Osteoblast (primary cell): ENCODE measurements at places on chromosomes 2 and 18. TPM values are rescaled to one million over a fixed set of nuclear protein-coding genes. Genes with fewer than 3 reads are reported as not detected.

DNA sequence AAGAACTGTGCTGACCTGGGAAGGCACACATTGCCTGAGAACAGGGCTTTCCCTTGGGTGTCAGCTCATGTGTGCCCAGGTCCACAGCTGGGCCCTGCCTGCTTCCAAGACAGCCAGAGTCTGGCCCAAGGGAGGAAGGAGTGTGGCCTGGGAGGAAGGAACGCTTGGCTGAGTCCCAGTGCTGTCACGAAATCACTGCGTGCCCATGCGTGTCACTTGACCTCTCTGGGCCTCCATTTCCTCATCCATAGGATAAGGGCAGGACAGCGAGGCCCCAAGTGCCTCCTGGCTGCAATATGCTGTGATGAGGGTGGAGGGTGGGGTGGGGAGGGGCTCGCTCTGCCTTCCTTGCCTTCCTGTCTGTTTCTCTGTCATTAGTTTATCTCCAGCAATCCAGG is 642 bp upstream of the KCNK3 start:
- peaks cover 65% of the 10 kb centered on the region for H3K27me3 ChIP-seq
- no peak overlapping the region for H3K27ac ChIP-seq
- H3K36me3 ChIP-seq, result no peaks in the 10 kb centered on the region
- peak; percentile 47 for DNase-seq
- no peak overlapping the region for H3K4me3 ChIP-seq

DNA sequence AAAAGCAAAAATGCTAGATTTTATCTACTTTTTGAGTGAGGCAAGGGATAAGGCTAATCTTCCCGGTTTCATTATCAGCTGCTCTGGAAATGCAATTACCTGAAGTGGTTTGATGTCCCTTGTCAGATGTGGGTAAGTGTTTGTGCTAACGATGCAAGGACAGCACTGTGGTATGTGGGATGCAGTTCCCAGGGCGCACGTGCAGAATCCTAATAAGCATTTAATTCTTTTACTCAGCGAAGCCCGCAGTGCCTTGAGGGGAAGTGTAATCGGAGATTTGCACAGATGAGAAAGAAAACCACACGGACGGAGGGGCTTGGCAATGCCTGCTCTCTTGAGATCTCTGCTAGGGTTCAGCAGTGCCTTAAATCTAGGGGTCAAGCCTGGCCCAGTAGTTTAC is 108.5 kb upstream of the LYPD6 start:
- H3K36me3 ChIP-seq, result no peaks in the 10 kb centered on the region
- H3K4me1 ChIP-seq, result no peaks in the 10 kb centered on the region
- H3K27me3 ChIP-seq, result no peaks in the 10 kb centered on the region
- H3K4me3 ChIP-seq, result no peak overlapping the region

GRCh38 chr2:205835251-205835791 is 153.0 kb downstream of the NRP2 start:
- H3K4me3 ChIP-seq, result no peak overlapping the region
- no peak for DNase-seq
- no peaks in the 10 kb centered on the region for H3K36me3 ChIP-seq
- no peak overlapping the region for H3K27ac ChIP-seq
- H3K27me3 ChIP-seq, result peaks cover 6% of the 10 kb centered on the region

- DNase-seq, result no peak
- H3K27me3 ChIP-seq, result no peaks in the 10 kb centered on the region
- H3K4me1 ChIP-seq, result no peaks in the 10 kb centered on the region
Observed at GRCh38 chr18:3530807-3531206, 80.8 kb downstream of the TGIF1 start.

GRCh38 chr2:224062481-224063297 is 23.6 kb upstream of the SERPINE2 start:
- H3K4me1 ChIP-seq, result no peaks in the 10 kb centered on the region
- H3K4me3 ChIP-seq, result no peak overlapping the region
- H3K27ac ChIP-seq, result no peak overlapping the region
- no peak for DNase-seq
- no peaks in the 10 kb centered on the region for H3K36me3 ChIP-seq

DNA sequence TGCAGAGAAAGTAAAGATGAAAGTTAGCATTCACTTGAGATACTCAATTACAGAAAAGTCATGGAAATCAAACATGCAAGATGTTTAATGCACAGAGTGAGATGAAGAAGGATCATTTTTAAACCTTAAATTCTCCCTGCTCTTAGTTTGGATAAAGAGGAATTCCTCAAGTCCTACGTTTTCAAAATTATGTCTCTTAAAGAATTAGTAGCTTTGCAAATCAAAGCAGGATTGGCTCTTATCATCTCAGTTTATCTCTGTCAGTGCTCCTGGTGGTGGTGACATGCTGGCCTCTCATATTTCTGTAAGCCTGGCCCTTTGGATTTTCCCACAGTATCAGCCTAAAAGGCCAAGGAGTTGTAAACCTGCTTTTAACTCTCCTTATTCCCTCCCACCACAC is 242.2 kb downstream of the NRXN1 start:
- H3K4me3 ChIP-seq, result no peak overlapping the region
- H3K27me3 ChIP-seq, result no peaks in the 10 kb centered on the region
- H3K36me3 ChIP-seq, result no peaks in the 10 kb centered on the region
- no peak for DNase-seq
- no peaks in the 10 kb centered on the region for H3K4me1 ChIP-seq

- DNase-seq, result peak; percentile 61
- no peaks in the 10 kb centered on the region for H3K4me1 ChIP-seq
- H3K27me3 ChIP-seq, result peaks cover 3% of the 10 kb centered on the region
- H3K27ac ChIP-seq, result no peak overlapping the region
- H3K4me3 ChIP-seq, result no peak overlapping the region
- H3K36me3 ChIP-seq, result no peaks in the 10 kb centered on the region
Observed at GRCh38 chr2:10030311-10030736, 13.0 kb upstream of the KLF11 start.

- peaks cover 6% of the 10 kb centered on the region for H3K4me1 ChIP-seq
- H3K4me3 ChIP-seq, result no peak overlapping the region
- H3K27me3 ChIP-seq, result no peaks in the 10 kb centered on the region
- no peak for DNase-seq
Observed at GRCh38 chr2:100235098-100235497, 87.2 kb downstream of the LONRF2 start.

- peak; percentile 92 for DNase-seq
- H3K27me3 ChIP-seq, result no peaks in the 10 kb centered on the region
- peak overlapping the region; percentile 76 for H3K27ac ChIP-seq
- H3K4me3 ChIP-seq, result no peak overlapping the region
- H3K36me3 ChIP-seq, result peaks cover 5% of the 10 kb centered on the region
Observed at GRCh38 chr18:9616049-9616448, 1.7 kb upstream of the PPP4R1 start.

DNA sequence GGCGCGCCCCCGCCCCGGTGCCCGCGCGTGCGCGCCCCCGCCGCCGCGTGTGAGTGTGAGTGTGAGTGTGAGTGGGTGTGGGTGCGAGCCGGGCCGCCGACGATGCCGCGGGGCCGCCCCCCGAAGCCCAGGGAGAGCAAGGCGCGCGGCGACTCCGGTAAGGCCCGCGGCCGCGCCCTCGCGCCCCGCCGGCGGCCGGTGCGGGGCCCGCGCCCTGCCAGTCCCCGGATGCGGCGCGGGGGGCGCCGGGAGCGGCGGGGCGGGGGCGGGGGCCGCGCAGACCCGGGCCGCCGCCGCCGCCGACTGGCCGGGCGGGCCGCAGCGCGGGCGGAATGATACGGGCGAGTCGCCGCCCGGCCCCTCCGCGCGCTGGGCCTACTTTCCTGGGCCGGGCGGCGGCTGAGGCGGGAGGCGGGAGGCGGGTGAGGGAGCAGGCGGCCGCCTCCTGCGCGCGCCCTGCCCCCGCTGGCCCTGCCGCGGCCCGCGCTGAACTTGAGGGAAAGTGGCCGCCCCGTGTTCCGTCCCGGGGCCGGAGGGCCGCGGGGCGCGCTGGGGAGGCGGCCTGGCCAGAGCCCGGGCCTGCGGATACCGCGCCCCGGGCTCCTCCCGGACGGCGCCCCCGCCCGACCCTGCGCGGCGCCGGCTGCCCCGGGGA is at the start of gene ZNF236:
Gene ZNF236, plus strand, starts transcription at position 52 of the 655 bp plus-strand sequence. Its CDS starts 51 bp downstream, at position 103.
- peak; percentile 99 for DNase-seq
- peaks cover 9% of the 10 kb centered on the region for H3K4me1 ChIP-seq
- H3K36me3 ChIP-seq, result no peaks in the 10 kb centered on the region
- H3K27me3 ChIP-seq, result no peaks in the 10 kb centered on the region

- DNase-seq, result no peak
- no peak overlapping the region for H3K4me3 ChIP-seq
Observed at GRCh38 chr2:143429932-143430679, 300.9 kb downstream of the ARHGAP15 start.

- peaks cover 6% of the 10 kb centered on the region for H3K27me3 ChIP-seq
- DNase-seq, result no peak
- H3K36me3 ChIP-seq, result no peaks in the 10 kb centered on the region
- H3K27ac ChIP-seq, result no peak overlapping the region
- no peaks in the 10 kb centered on the region for H3K4me1 ChIP-seq
Observed at GRCh38 chr18:41948544-41949110, 6.4 kb upstream of the PIK3C3 start.

DNA sequence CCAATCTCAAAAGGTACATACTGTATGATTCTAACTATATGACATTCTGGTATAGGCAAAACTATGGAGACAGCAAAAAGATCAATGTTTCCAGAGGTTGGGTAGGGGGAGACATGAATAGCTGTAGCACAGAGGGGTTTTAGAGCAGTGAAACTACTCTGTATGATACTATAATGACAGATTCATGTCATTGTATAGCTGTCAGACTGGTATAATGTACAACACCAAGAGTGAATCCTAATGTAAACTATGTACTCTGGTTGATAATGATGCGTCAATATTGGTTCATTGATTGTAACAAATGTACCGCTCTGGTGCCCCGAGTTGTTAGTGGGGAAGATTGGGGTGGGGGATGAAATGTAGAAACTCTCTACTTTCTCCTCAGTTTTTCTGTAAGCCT is 172.4 kb upstream of the SPOPL start:
- no peak for DNase-seq
- no peak overlapping the region for H3K27ac ChIP-seq
- H3K36me3 ChIP-seq, result no peaks in the 10 kb centered on the region
- H3K27me3 ChIP-seq, result no peaks in the 10 kb centered on the region
- no peaks in the 10 kb centered on the region for H3K4me1 ChIP-seq
- H3K4me3 ChIP-seq, result no peak overlapping the region

The HAAO gene
- 0.72 and 1.8 TPM in 2 replicates for total RNA-seq

The ZAP70 gene
- under 0.01 TPM in 2 replicates for total RNA-seq

The PDE11A gene
- total RNA-seq, result under 0.01 and 0.36 TPM in 2 replicates

The ELOA2 gene
- not detected in 2 replicates for total RNA-seq

The CD226 gene
- under 0.01 and 0.36 TPM in 2 replicates for total RNA-seq

The B4GALT6 gene
- 2.2 and 2.9 TPM in 2 replicates for total RNA-seq

The VWA3B gene
- total RNA-seq, result 0.59 TPM in 1 of 2 replicates, not detected in the other
